ENCODE measurements at places on chromosomes 2 and 18.

DNA sequence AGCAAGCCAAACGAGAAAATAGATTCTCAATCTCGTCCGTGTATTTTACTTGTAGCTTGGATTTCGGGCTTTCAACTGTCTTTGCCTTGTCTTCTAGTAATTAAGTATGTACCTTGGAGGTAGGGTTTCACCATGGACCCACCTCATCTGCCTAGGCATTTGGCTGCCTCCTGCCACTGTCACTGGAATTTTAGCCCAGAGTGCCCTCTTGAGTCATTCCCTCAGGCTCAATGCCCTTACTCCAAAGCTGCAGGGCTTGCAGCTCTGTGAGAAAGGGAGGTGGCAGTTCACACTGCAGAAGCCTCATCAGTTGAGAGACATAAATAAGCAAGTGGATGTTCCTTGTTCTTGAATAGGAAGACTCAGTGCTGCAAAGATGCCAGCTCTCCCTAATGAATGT lies 89.6 kb downstream of the VSNL1 start:
- no peak for DNase-seq

GRCh38 chr2:81894451-81894990 lies 1590.0 kb upstream of the LRRTM1 start:
- peak; percentile 31 for DNase-seq

DNA sequence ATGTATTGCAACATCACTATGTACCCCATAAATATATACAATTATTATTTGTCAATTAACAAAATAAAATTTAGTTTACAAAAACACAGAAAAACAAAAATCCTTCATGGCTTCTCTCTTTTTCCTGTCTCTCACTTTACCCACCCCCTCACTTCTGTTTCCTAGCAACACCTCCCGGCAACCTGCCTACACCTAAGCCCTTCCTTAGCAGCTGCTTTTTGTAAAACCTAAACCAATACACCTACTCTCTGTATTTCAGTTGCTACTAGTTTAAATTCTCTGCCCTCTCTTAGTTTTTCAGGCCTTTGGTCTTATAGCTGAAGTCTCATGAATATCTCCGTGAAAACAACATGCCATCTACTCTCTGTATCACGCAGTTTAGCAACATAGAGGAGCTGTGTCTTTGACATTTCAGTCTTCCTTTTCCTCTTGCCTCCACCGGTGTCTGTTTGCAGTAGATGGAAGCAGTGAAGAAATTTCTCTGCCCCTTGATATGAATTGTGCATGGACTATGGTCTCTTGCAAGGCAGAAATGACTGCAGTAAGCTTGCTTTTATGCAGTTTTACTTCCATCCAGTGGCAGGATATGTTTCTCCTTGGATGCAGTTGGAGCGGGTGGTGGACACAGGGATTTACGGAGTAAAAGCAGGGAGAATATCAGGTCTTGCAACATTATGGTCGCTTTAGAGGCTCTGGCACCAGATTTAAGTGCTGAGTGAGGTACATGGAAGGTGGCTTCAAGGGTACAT lies 42.0 kb upstream of the ZDBF2 start:
- no peak for DNase-seq

DNA sequence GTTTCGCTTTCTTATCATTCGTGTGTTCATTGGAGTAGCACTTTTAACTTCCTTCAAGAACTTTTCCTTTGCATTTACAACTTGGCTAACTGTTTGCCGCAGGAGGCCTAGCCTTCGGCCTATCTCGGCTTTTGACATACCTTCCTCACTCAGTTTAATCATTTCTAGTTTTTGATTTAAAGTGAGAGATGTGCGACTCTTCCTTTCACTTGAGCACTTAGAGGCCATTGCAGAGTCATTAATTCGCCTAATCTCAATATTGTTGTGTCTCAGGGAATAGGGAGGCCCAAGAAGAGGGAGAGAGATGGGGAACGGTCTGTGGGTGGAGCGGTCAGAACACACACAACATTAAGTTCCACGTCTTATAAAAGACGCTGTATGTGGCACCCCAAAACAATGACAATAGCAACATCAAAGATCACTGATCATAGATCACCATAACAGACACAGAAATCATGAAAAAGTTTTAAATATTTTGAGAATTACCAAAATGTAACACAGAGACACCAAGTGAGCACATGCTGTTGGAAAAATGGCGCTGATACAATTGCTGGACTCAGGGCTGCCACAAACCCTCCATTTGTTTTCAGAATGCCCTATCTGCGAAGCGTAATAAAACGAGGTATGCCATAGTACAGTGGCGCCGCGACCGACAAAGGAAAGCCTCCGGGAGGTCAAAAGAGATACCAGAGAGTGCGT lies 553 bp downstream of the TIGD1 start:
- DNase-seq: no peak

DNA sequence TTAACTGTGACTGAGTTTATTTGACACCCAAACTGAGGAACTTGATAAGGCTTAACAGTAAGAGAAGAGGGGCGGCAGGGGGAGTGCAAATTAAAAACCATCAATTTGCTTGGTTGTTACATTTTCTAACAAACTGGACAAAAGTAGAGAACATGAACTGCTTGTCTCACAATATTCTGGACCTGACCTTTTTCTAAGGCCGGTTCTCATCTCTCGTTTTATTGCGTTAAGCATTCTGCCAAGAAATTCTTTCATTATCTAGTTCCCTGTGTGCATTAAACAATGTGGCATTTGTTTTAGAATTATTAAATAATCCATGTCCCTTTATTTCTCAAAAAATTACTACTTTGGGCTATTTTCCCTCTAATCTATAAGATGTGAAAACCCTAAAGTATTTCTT lies 565.2 kb upstream of the PKDCC start:
- DNase-seq: no peak

GRCh38 chr2:133588144-133588543 lies 19.9 kb upstream of the NCKAP5 start:
- no peak for DNase-seq

- no peak for DNase-seq
Measured at GRCh38 chr2:68362749-68363148, 2.3 kb upstream of the PLEK start.

GRCh38 chr2:64819361-64819760 lies 165.6 kb upstream of the SERTAD2 start:
- no peak for DNase-seq

DNA sequence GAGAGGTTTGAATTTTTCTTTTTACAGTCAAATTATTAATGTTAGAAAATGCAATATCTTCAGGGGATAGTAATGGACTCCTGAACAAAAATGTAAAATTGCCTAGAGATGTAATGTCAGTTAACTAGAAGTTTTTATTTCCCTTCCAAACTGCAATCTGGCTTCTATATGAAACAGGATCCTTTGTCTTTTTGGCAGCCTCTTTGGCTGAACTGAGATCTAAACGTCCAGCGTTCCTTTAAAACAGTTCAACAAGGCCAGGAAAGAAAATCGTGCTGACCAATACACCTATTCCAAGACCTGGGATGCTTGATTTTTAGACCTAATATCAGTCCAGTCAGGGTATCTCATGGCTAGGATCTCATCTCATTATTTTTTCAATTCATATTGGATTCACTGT lies 245.5 kb downstream of the FIGN start:
- no peak for DNase-seq

- no peak for DNase-seq
Measured at GRCh38 chr18:76432970-76433767, 61.9 kb downstream of the ZNF516 start.

GRCh38 chr18:28075501-28075900 lies 101.4 kb downstream of the CDH2 start:
- peak; percentile 38 for DNase-seq

- DNase-seq: no peak
Measured at GRCh38 chr18:74609535-74609934, 11.9 kb downstream of the ZNF407 start.
